NCI-H2081 (cell line): ENCODE measurements at places on chromosomes 1 and 21.

DNA sequence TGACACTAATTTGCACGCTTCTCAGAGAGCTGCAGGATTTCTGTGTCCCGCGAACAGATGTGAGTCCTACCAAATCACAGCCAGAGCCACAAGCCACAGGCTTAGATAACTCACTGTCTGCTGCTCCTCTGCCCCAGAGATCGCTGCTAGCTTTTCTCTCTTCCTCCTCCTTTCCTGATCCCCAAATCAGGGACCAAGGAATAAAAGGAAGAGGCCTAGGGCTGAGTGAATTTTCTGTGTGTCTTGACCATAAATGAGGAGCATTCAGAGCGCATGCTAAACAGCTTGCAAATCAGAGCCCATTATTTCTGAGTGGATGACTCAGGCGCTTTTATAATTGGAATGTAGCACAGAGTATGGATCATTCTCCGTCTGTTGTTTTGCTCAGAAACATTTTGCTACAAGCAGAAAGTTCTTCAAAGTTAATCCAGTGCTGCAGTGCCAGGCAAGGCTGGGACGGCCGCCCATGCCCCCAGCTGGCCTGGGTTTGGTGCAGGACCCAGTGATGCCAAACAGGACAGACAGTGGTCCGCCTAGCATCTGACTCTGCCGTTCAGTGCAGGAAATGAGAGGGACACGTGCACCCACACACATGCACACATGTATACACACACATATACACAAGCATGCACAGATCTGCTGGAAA, 38.2 kb downstream of the KCNAB2 start:
- DNase-seq, result no peak

DNA sequence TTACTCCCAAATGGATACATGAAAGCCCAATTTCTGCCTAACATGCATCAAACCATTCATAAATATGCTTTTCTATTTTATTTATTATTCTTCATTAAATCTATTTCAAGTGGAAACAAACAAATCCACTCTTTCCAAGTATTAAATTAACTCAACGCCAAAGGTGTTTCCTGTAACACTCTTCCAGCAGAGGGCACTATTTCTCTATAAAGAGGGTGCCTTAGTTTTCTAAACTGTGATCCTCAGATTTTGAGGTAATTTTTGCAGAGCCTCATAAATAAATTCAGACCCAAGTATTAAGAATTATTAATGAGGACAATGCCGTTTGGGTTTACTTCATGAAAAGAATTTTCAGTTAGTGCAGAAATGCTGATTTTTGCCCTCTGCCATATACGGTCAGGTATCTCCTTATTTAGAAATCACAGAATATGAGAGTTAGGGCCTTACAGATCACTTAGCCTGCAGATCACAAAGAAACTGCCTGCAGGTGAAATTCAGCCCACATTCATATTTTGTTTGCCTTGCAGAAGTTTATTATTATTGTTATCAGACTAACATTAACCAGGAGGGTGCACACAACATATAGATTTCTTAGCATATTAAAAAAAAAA, 40.1 kb upstream of the MYSM1 start:
- peak; percentile 73 for DNase-seq

- no peak for DNase-seq
Measured at GRCh38 chr1:208864366-208864965, 620.3 kb upstream of the PLXNA2 start.

DNA sequence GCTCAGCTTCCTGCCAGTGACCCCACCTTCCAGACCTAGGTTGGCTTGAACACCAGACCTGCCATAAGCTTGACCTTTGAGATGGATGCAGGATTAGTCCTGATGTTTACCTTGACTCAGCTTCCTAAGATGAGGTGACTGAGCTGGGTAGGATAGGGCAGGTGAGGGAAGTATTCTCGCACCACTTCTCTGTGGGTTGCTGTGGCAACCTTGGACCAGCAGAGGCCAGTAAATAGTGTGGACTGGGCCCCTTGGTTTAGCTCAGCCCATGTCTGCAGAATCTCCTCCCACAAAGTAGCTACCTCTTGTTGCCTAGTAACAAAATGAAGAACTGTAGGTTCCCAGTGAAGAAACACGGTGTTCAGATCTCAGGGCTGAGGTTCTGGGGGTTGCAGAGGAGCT, 8.4 kb downstream of the RPS6KA1 start:
- DNase-seq, result no peak

DNA sequence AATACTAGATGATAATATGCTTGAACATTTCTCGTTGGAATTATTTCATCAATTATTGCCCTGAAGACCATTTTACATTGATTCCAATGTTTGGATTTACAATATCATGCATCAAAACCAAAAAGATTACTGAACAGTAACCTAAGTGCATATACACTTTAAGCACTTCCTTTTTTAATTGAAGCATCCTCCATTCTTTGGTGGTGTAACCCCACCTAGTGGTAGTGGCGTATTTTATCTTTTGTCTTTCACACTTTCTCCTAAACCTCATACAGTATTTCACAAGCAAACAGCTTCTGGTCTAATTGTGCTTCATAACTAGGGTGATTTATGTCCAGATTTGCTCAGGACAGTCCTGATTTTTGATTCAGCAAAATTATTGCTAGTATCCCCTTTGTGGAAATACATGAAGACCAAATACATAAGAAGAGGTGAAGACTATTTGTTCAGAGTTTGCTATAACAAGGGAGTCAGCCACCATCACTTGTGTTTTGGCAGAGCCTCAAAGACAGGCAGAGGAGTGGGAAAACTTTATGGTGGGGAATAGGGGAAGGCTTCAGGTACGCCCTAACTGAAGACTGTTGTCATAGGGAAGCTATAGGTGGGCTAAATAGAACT, 3.4 kb upstream of the NVL start:
- peak; percentile 83 for DNase-seq

GRCh38 chr1:25619101-25619890, 2.7 kb downstream of the MAN1C1 start:
- peak; percentile 25 for DNase-seq

DNA sequence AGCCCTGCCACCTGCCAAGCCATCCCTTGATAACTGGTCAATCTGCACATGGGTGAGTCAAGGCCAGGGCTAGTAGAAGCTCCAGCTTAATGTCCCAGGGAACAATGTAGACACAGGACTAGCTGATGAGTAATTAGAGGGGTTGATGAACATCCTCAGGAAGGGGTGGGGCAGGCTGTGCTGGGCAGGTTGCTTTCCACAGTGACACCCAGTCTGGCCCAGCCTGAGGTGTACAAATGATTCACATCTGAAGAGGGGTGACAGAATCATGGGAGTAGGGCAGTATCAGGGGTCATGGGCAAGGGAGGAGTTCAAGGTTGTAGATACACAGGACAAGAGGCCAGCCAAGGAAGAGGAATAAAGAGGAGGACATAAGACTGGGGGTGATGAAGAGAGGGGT, 4.3 kb downstream of the LPAR3 start:
- no peak for DNase-seq

DNA sequence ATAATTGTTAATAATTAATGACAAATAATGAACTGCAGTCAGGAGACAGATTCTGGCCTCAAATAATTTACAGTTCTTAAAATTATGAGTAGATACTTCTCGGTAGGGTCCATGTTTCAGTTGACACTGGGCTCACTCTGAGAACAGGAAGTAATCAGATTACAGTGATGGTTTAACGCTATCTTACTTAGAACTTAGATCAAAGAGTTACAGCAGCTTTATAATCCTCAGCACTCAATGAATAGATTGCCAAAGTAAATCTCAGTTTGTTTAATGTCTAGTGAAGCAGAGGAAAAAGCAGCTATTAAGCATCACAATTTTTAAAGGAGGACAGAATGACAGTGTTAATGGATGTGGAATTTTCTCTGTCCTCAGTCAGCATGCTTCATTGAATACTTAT, 79.6 kb downstream of the PDE4B start:
- DNase-seq, result no peak

GRCh38 chr1:99691175-99691574, 45.3 kb downstream of the PALMD start:
- no peak for DNase-seq

DNA sequence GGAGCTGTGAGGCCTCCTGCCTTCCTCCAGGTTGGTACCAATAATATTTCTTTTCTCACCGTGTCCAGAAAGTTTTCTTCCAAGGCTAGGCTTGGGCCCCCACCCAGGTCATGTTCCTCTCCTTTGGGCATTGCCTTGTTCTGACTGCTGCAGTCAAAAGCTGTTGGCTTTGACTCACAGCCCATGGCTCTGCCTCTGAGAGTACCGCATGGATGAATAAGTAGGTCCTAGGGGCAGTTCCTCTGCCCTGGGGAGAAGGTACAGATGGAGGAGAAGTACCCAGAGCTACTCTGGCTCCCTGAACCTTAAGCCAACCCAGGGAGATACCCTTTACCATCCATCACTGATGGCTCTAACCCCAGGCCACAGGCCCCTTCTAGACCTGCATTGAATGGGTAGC, 115.0 kb downstream of the NAV1 start:
- no peak for DNase-seq

- DNase-seq, result no peak
Measured at GRCh38 chr1:38297842-38298241, 251.2 kb upstream of the POU3F1 start.

- DNase-seq, result peak; percentile 62
Measured at GRCh38 chr1:54791880-54792522, 9.1 kb downstream of the TTC22 start.

- DNase-seq, result no peak
Measured at GRCh38 chr1:12546771-12547585, 71.0 kb downstream of the DHRS3 start.

GRCh38 chr1:119603695-119604094, 44.4 kb downstream of the ZNF697 start:
- no peak for DNase-seq

- DNase-seq, result no peak
Measured at GRCh38 chr1:216055004-216055403, 368.2 kb downstream of the USH2A start.

DNA sequence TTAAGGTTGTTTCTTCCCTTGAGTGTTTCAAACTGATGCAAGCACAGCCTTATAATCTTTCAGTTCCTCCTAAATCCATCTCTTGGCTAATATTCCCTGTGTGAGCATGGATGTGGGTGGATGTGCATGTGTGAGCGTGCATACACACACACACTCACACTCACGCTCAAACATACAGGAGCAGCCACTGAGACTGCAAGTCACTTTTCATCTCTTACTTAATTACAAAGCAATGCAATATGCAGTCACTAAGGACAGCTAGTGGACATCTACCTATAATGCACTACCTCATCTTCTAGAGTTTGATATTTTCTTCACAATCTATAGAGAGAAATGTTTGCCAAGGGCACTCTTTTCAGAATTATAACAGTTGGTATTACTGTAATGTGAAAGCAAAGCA, 1.4 kb downstream of the ESRRG start:
- DNase-seq, result peak; percentile 56

- DNase-seq, result no peak
Measured at GRCh38 chr1:213683529-213683928, 304.2 kb upstream of the PROX1 start.

DNA sequence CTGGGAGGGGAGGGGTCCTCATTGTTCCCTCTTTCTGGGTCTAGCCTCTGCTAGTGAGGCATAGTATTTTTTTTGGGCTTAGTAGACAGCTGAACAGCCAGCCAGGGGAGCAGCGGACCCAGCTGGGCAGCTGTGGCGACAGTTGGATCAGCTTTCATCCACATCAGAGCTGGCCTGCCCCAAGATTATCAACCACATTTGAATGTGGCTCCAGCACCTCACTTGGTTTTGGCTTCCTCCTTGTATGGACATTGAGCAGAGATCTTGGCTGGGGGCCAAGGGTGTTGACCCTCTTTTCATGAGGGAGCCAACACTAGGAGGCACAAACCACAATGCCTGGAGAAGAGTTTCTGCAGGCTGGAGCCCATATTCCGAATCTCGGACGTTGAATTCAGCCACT, 25.0 kb downstream of the WNT4 start:
- DNase-seq, result no peak

- no peak for DNase-seq
Measured at GRCh38 chr21:34606621-34607020, 8.3 kb downstream of the RCAN1 start.

GRCh38 chr1:5745800-5746610, 246.2 kb downstream of the NPHP4 start:
- peak; percentile 39 for DNase-seq

DNA sequence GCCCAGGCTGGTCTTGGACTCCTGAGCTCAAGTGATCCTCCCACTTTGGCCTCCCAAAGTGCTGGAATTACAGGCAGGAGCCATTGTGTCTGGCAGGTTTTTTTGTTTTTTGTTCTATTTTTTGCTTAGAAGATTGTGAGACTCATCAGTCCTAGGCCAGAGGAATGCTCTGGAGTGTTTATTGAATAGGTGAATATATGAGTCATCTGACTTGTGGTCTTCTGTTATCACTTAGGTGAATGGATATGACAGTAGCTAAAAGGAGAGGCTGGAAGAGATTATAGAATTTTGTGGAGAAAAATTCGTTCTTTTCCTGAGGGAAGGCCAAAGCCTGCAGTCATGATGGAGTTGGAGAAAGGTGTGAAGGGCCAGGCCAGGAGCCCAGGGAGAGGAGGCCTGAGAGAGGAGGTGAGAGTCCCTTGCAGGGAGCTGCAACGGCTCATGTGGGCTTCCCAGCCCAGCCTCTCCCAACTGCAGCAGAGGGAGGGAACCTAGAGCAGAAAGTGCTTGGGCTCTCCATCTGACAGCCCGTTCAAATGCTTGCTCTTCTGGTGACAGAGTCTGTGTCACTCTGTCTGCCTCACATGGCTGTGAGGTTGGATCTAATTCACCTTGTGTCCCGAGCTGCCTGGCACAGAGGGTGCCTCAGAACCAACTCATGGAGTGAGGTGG, 31.6 kb upstream of the ACOT11 start:
- DNase-seq, result no peak

DNA sequence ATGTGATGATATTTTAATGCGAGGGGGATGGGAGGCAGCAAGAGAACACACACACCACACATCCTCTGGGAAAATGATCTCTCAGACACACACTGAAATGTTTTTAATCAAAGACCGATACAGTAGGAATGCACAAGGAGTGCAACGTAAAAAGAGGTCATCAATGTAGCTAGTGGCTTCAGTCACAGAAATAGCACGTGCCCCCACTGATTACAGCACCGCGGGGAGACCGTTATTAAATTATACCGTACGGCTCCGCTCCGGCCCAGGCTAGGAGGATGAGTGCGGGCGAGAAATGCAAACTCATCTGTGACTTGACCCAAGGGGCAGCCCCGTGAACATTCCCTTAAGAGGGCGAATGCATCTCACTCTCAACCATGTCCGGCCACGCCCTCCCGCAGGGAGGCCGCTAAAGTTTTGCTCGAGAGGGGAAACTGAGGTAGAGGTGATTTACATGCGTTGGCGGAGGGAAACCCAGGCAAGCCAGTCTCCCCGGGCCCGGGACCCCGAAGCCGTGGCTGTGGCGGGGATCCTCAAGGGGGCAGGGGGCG, 552 bp downstream of the UBR4 start:
- peak; percentile 21 for DNase-seq

GRCh38 chr1:15314328-15315281, 67.6 kb downstream of the FHAD1 start:
- no peak for DNase-seq

DNA sequence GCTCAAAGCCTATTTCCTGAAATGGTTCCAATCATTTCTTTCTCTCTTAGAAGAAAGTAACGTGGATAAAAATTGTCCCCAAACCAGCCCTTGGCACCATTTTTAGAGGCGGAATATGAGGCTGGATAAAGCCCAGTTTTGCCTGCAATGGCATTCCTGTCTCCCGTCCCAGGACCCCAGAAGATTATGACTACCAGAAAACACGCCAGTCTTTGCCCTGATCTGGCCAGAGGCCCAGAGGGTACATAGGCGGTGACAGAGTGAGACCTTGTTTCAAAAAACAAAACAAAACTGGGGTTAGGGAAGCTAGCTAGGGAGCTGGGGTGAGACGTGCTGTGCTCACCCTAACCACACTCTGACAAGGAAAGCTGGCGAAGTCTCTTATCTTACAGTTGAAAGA, at the start of gene AADACL4:
Gene AADACL4, plus strand, starts transcription at position 301 of the 400 bp plus-strand sequence. CDS start 462 bp downstream, outside the sequence.
- DNase-seq, result no peak
